ENCODE measurements at places on chromosomes 7 and 10.
A peak's percentile ranks its signal among the peaks of the same experiment; 100 is the strongest.

DNA sequence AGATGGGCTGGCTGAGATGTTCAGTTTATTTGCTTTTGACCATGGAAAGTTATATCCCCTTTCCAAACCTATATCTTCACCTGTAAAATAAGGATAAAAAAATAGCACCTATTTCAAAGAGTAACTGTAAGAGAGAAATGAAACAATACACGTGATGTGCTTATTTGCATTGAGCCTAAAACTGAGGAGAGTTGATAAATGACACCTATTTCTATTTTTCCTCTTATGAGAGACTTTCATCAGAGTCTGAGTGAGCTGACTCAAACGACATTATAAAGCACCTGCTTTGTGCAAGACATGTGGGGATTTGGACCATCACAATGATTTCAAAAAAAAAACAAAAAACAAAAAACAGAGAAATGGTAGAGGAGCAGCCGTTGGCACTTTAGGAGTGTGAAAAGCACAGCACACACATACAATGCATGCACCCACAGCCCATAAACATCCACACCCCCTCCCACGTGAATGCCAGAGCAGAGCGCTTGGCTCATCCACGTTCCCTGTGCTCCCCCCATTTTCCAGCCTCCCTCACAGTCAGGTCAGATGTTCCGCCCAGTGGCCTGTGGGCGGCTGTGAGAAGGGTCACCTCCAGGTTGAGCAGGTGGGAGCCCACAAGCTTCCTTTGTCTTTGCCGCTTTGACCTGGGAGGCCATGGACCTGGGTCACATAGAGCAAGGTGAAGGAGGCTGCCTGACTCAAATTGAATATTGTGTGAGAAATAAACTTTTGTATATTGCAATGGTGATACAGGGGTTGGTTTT, 253.2 kb upstream of the ZNF32 start:
- no peak for DNase-seq

DNA sequence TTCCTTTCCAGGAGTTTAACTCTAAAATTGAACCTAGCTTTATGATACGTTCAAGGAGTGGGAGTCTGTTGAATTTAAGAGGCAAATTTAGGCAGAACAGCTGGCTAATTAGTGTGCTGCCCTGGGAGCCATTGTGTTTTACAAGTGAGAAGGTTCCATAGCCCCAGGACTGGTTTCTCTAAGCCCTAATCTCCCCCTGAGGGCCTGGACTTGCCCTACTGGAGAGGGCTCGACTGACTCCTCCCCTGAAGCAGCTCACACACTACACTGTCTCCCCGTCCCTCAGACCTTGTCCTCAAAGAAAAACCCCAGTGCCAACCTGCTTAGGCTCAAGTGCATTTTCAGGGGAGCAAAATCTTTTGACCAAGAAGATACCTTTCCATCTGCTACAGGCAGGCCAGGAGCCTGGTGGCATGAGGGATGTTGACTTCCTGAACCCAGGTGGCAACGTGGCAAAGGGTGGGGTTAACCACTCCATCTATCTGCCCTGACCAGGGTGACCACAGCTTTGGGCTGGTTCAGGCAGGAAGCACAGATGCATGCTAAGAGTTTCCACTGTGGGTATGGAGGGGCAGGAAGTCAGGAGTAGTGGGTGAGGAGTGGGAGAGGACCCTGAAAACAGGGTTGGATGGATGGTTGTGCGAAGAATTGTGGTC, 68.9 kb upstream of the CARD11 start:
- no peak for DNase-seq

GRCh38 chr7:35680403-35681013, 14.4 kb downstream of the HERPUD2 start:
- no peak for DNase-seq

DNA sequence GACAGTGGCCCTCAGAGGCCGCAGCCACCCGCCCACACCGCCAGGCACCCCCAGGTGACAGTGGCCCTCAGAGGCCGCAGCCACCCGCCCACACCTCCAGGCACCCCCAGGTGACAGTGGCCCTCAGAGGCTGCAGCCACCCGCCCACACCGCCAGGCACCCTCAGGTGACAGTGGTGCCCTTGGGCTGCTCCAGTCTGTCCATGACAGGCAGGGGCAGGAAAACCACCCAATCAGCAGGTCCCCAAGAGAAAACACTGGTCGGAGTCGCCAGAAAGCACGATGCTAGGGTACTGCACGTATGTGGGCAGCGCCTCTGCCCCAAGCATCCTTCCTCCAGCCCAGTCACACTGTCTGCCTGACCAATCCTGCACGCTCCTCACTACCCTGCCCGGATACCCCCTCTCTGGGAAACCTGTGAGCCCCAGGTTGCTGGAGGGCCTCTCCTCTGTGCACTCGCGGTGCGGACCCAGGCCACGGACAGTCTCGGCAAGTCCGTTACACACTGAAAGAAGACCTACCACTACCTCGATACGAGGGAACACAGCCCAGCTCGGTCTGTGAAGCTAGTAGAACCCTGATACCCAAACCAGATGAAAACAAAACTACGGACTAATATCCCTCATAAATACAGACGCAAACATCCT, 11.7 kb upstream of the GPR146 start:
- no peak for DNase-seq

GRCh38 chr7:42854571-42855118, 57.2 kb downstream of the C7orf25 start:
- no peak for DNase-seq

GRCh38 chr10:131635564-131636015, 265.2 kb upstream of the PPP2R2D start:
- DNase-seq = no peak

DNA sequence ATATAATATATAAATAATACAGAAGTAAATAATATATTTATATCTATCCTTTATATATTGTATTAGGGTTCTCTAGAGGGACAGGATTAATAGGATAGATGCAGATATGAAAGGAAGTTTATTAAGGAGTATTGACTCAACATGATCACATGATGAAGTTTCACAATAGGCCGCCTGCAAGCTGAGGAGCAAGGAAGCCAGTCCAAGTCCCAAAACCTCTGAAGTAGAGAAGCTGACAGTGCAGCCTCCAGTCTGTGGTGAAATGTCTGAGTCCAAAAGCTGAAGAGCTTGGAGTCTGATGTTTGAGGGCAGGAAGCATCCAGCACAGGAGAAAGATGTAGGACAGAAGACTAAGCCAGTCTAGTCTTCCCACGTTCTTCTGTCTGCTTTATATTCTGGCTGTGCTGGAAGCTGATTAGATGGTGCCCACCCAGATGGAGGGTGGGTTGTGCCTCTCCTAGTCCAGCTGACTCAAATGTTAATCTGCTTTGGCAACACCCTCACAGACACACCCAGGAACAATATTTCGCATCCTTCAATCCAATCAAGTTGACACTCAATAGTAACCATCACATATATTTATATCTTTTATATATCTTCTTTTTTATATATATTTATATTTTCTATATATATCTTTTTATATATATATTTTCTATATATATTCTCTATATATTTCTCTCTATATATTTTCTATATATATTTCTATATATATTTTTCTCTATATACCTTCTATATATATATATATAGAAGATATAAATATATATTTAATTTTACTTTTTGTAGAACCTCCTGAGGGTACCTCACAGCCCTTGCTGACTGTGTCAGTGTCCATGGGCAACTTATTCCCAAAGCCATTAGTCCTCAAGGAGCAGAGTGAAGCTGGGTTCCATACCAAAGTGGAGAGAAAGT, 24.6 kb upstream of the AKR1B10 start:
- DNase-seq = no peak

DNA sequence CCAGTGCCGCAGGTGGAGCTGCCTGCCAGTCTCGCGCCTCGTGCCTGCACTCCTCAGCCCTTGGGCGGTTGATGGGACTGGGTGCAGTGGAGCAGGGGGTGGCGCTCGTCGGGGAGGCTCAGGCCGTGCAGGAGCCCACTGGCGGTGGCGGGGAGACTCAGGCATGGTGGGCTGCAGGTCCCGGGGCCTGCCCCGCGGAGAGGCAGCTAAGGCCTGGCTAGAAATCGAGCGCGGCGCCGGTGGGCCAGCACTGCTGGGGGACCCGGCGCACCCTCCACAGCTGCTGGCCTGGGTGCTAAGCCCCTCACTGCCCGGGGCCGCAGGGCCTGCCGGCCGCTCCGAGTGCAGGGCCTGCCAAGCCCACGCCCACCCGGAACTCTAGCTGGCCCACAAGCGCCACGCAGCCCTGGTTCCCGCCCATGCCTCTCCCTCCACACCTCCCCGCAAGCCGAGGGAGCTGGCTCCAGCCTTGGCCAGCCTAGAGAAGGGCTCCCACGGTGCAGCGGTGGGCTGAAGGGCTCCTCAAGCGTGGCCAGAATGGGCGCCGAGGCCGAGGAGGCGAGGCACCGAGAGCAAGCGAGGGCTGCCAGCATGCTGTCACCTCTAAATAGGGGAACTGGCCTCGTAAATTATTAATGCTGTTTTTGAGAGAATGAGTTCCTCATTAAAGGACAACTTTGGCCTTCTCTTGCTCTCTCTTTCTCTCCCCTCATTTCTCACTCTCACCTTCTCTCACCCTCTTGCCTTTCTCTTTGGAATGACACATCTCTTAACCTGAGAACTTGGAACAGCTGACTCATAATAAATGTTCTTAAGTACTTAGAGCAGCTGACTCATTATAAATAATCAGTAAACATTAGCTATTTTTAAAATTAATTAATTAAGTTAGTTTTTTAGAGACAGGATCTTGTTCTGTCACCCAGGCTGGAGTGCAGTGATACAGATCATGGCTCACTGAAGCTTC, 4.9 kb downstream of the ACADSB start:
- no peak for DNase-seq

DNA sequence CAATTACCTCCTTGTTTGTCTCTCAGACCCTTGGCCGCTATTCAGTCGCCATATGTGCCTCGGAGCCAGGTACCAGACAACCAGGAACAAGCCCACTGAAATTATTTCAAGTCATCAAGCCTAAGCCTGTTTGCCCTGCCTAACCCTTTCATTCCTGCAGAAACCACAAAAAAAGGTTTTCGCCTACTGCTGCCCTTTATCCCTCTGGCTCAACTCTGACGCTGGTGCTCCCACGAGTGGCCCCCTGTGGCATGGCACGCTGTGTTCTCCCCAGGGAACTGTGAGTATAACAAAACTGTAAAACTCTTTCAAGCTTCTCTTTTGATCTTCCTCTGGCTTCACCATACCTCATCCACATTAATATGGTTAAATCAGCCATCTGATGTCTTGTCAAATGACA, 215.7 kb upstream of the CDC14C start:
- no peak for DNase-seq

- no peak for DNase-seq
These were observed 36.5 kb downstream of the ANKIB1 start for GRCh38 chr7:92282221-92282814.

DNA sequence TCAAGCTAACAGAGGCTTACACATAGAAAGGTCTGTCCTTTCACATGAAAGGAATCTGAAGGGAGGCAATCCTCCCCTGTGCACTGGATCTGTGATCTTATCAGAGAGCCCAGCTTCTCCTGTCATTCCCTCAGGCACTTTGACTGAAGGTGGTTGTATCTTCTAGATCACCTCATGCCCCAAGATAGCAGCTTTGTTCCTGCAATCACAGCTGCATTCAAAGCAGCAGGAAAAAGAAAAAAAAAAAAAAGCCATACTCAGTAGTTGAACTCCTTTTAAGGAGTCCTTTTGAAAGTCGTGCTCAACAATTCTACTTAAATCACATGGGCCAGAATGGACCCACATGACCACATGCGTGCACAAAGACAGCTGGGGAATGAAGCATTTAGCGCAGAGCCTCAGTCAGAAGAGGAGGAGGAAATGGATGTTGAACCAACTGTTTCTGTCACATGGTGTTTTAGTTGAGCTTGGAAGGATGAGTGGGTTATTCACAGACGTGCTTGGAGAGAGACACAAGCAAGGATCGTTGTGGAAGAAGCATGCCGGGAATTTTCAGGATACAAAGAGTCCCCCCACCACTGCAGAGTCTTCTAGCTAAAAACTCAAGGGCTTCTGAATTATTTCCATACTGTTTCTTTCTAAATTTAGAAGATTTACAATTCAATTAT, 13.0 kb upstream of the PFKP start:
- DNase-seq = no peak

- peak; percentile 10 for DNase-seq
These were observed 846 bp upstream of the ZNF775 start for GRCh38 chr7:150378115-150378852.

- no peak for DNase-seq
These were observed 2.0 kb downstream of the PIP4K2A start for GRCh38 chr10:22712211-22712955.

- no peak for DNase-seq
These were observed 147.0 kb downstream of the OAT start for GRCh38 chr10:124271676-124272075.

DNA sequence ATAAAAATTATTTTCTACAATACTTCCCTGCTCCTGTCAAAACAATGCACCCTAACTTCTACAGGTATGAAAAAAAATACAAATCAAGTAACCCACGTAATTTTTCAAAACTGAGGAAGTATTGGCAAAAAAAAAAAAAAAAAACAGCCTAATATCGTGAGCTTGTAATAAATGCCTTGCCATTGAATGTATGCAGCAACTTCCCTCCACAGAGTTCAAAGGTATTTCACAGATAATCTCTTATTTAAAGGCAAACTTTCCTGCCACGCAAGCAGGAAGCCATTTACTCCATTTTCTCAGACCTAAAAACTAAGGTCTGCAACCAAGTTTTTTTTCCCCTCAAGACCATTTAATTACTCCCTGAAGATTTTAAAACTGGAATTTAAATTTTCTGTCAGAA, 642 bp upstream of the AGR2 start:
- no peak for DNase-seq

DNA sequence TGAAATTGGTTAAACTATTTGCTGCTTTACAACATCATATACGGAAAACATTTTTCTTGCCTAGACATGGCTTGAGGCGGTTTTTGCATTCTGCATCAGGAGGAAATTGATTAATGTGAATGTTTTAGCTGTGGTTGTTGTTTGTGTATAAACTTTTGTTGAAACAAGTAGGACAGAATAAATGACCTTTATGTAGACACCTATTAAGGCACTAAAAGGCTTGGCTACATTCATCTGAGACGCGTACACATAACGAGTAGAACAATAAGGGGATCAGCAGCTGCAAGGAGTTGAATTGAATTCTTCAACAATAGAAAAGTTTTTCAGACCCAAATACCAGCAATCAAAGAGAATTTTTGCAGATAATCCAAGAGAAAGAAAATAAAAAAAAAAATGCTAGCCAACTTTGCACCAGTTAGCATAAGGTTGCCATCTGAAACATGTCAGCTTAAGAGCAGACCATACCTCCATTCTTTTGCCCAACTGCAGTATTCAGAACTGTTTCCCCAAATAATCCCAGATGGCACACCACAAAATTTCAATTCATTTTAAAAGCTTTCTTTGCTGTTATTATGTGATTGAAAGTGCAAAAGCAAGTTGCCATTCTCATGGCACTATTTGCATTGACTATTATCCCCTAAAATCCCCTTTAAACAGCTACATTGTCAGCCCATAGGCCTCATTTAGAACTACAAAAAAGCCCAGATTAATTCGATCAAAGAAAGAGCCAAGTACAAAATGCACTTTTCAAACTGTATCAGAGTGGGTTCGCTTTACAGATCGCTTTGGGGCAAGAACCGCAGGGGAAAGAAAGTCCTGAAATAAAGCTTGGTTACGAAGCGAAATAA, 49.6 kb downstream of the GCC1 start:
- no peak for DNase-seq

- no peak for DNase-seq
These were observed 72.0 kb downstream of the GFRA1 start for GRCh38 chr10:116201011-116201410.

GRCh38 chr7:44880317-44881018, 4.9 kb downstream of the PURB start:
- no peak for DNase-seq

- DNase-seq = no peak
These were observed 118.7 kb downstream of the SLIT1 start for GRCh38 chr10:97066877-97067555.

GRCh38 chr7:50377356-50377755, 72.8 kb downstream of the FIGNL1 start:
- no peak for DNase-seq

GRCh38 chr10:69387500-69387899, 29.2 kb downstream of the TACR2 start:
- no peak for DNase-seq
